ENCODE measurements at places on chromosomes 2 and 18. TPM values are rescaled to one million over a fixed set of nuclear protein-coding genes. Genes with fewer than 3 reads are reported as not detected.

DNA sequence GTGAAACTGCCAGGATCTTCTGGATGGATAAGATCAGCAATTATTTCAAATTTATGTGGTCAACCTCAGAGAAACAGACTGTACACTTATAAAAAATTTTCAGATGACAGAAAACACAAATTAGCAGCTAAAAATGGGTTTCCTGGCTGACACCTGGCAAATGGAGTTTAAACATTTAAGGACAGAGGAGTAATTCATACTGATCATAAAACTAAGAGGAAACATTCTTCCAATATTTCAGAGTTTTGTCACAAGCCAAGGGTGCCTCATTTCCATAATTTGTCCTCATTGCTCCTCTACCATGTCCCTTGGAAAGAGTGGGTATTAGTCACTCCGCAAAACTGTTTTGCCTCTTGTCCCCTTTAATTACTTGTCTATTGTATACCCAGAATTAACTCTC is 70.2 kb downstream of the TMEFF2 start:
- DNase-seq: peak; percentile 92

DNA sequence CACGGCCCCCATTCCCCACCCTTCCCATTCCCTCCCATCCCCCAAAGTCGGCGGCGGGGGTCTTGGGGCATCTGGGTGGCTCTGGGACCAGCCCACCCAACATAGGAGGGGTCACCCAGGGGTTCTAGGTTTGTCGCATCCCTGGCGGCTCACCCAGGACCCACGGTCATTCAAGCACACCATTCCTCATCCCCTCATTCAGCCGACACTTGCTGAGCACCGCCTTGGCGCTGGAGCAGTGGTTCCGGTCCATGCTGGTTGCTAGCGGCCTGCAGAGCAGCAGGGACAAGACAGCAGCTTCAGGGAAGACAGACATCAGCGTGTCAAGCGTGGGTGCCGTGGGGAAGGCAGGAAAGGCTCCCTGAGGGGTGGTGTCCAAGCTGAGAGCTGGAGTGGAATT is 50.5 kb upstream of the OTOS start:
- no peak for DNase-seq

- DNase-seq: no peak
Measured at GRCh38 chr2:228072669-228073068, 108.8 kb downstream of the SPHKAP start.

GRCh38 chr2:201059961-201060755 is 11.3 kb downstream of the HYCC2 start:
- DNase-seq: no peak

DNA sequence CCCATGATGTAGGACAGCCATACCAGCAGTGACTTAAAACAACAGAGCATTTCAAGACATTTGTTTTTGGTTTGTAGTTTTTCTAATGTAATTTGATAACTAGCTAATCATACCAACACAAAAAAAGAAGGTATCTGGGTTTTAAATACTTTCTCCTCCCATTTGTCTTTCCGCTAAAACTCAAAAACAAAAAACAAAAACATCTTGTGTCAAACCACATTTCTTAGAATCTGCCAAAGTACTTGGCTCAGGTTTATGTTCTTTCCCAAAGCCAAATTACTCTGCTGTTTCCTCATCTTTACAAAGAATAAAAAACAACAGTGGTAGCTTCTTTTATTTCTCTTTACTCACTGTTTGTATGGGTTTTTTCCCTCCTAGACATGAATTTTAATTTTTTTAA is 71.5 kb downstream of the GREB1L start:
- peak; percentile 25 for DNase-seq

- DNase-seq: no peak
Measured at GRCh38 chr2:234218266-234219045, 168.0 kb downstream of the SPP2 start.

The SLC4A3 gene
- polyA plus RNA-seq: 7.6 TPM

The EVX2 gene
- polyA plus RNA-seq: not detected

The SLC9A4 gene
- not detected for polyA plus RNA-seq

- no peak for DNase-seq
Measured at GRCh38 chr2:170354855-170355780, 177.2 kb downstream of the MYO3B start.

GRCh38 chr2:167100506-167100905 is 212.2 kb downstream of the XIRP2 start:
- DNase-seq: no peak

GRCh38 chr2:165567273-165567672 is 97.8 kb downstream of the CSRNP3 start:
- no peak for DNase-seq

The R3HDM1 gene
- 39.9 TPM for polyA plus RNA-seq

GRCh38 chr2:217739741-217740140 is 263.1 kb downstream of the TNS1 start:
- no peak for DNase-seq

The NT5DC4 gene
- polyA plus RNA-seq: not detected

GRCh38 chr2:82007071-82007664 is 1702.6 kb upstream of the LRRTM1 start:
- DNase-seq: no peak

The GAL3ST2 gene
- not detected for polyA plus RNA-seq

GRCh38 chr2:65053199-65053598 is 3.0 kb upstream of the CEP68 start:
- no peak for DNase-seq

The CPO gene
- polyA plus RNA-seq: not detected

DNA sequence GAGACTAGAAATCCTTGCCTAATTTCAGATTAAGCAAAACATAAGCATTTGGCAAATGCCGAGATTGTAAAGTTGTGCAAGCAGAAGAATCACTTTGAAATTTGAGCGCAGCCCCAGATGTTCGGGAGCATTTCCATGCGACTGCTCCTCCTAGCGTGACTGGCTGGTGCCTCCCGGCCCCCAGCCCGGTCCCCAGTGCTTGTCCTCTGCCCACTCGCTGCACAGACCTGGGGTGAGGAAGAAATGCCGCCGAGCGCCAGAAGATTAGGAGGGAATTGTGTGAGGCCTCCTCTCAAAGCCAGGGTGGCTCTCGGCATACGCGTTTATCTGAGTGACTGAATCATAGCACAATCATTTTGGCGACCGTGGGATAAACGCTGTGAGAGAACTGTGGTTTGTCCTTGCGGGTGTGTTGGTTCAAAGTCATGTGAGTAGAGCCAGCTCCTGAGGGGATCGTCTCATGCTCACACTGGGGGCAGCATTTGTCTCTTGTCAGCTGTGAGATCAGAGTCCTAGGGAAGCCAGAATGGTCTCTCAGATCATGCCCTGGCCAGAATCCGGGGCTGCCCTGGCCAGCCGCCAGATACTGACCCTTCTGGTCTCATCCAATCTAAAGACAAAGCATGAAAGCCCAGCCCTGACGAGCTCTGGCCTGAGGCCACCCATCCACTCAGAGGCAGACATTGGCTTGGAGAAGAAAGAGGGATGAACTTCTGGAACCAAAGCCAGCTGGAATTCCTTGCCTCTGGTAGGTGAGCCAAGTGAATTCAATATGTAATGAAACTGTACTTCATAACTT is 189.3 kb downstream of the SH3RF3 start:
- DNase-seq: peak; percentile 89

DNA sequence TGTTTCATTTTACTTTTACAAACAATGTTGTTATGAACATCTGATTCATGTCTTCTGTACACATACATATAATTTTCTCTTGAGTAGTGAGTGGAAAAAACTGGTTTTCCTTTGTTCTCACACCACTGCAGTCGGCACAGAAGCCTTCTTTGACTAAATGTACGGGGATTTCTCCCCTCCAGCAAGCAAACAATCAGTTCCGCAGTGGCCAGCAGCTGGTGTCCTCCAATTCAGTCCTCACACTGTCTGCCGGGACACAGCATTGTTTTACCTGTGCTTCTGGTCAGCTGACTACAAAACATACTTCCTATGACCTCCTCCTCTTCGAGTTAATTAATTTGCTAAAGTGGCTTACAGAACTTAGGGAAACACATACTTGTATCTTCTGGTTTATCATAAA is 202.8 kb downstream of the WDR7 start:
- no peak for DNase-seq

The SPDYA gene
- 0.10 TPM for polyA plus RNA-seq

- DNase-seq: peak; percentile 92
Measured at GRCh38 chr2:186575302-186575701, 14.6 kb upstream of the ITGAV start.

- DNase-seq: no peak
Measured at GRCh38 chr18:73409242-73409641, 541.5 kb upstream of the NETO1 start.

DNA sequence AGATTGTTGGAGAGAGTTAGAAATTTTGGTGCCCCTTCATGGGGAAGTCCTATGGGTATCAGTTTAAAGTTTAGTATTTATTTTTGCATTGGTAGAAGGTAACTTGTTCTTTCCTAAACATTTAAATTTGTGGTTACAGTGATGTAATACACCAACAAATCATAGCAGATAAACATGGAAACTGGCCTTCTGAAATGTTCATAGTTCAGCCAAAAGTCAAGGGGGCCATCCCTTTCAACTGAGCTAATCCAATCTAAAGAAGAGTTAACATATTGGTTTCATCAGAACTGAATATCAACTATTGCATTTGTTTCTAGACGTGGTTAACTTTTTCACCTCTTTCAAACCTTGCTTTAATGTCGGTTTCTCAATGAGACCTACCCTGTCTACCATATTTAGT is 46.3 kb downstream of the PPP1R1C start:
- no peak for DNase-seq

DNA sequence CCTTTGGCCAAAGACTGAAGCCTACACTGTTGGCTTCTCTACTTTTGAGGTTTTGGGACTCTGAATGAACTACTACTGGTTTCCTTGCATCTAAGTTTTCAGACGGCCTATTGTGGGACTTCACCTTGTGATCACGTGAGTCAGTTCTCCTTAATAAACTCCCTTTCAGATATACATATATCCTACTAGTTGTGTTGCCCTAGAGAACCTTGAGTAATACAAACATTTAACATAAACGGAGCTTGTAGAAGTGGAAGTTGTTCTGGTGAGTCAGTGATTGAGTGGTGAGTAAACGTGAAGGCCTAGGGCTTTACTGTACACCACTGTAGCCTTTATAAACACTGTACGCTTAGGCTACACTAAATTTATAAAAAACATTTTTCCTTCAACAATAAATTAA is 107.2 kb upstream of the CDH2 start:
- no peak for DNase-seq

The HOXD9 gene
- polyA plus RNA-seq: 1.7 TPM

- no peak for DNase-seq
Measured at GRCh38 chr2:6148882-6149281, 456.7 kb downstream of the SOX11 start.

The SCG2 gene
- polyA plus RNA-seq: 0.26 TPM

The ACTG2 gene
- polyA plus RNA-seq: 81.3 TPM

The CRACDL gene
- not detected for polyA plus RNA-seq

DNA sequence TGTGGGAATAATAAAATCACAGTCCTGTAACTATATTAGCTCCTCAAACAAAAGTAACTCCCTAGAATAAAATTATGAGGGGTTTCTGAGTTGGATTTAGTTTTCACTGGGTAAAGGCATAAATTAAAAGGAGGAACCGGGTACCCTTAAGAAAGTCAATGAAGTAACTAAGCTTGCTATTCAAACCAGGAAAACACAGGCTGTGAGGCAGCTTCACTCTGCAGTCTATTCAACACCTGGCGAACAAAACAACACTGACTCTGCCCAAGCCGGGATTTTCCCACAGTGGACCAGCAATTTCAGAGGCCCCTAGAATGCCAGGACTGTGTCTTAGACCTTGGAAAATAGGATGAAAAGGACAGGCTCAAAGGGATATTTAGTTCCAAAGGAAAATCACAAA is 24.6 kb upstream of the CREB1 start:
- no peak for DNase-seq

- no peak for DNase-seq
Measured at GRCh38 chr18:73940721-73941120, 206.9 kb downstream of the FBXO15 start.

The FEV gene
- polyA plus RNA-seq: not detected

The CNDP1 gene
- not detected for polyA plus RNA-seq

DNA sequence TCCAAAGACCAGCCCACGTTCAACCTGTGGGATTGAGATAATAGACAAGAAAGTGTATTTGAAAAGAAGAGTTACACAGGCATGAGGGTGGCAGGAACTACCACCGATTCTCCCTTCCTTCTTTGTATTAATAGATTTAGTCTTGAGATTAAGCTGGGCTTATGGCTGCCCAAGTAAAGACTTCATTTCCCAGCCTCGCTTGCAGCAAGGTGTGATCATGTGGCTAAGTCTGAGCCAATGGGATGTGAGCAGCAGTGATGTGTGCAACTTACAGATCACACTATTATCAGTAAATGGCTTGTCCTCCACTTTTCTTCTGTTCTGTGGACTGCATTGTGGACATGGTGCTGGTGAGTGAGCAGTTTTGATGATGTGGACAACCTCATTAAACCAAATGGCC is 101.7 kb downstream of the POLR1A start:
- DNase-seq: no peak

DNA sequence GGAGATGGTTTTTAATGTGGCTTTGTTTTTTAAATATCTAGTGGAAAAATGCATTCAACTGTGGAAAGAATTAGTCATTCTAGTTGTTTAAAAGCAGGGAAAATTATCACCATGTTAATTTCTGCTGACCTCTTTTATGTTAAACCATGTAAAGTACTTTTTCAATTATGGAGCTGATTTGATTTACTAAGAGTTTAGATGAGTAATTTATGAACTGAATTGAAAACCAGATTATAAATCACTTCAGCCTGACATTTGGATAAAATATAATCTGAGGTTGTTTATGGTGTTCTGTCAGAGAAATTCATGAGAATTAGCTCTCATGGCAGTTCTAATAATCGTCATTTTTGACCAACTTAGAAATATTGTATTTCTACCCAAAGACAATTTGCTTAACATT is 11.6 kb downstream of the ITGA4 start:
- no peak for DNase-seq

The AGXT gene
- polyA plus RNA-seq: not detected

- DNase-seq: no peak
Measured at GRCh38 chr2:7567646-7568045, 650.4 kb downstream of the RNF144A start.

The CACNB4 gene
- 0.12 TPM for polyA plus RNA-seq

The LIPG gene
- polyA plus RNA-seq: 0.25 TPM

DNA sequence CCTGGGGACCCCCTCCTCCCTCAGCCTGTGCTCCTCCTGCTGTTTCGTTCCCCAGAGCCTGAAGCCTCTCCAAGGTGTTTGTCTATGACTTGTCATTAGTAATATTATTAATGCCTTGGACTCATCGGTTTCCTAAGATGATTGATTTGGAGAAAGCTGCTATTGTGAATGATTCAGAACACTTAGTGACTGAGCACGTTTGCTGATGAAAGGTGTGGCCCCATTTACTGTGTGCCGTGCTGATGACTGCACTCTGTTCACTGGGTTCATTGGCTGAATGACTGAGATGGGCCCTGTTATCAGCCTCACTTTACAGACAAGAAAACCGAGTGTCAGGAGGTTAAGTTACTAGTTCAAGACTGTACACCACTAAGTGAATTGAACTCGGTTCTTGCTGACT is 111.4 kb downstream of the SPP2 start:
- DNase-seq: no peak

The GKN2 gene
- polyA plus RNA-seq: not detected

The LRRTM4 gene
- not detected for polyA plus RNA-seq

DNA sequence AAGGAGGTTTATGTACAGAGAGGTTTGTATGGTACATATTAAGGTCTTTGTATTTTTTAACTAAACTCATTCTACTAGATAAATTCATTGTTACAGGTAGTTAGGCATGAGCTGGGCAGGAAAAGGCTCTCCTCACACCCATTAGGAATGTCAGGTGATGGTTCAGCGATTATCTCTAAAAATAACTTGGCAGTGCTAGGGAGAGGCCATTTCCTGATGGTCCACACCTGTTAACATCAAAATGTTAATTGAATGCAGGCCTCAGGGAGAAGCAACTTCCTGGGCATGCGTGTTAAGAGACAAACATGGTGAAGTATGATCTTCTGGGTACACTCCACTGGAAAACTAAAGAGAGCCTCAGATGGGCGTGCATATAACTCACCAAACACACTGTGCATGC is 73.6 kb downstream of the ARL6IP6 start:
- DNase-seq: no peak

Measured in BJ (cell line).